ENCODE measurements at places on chromosomes 7 and 10.

DNA sequence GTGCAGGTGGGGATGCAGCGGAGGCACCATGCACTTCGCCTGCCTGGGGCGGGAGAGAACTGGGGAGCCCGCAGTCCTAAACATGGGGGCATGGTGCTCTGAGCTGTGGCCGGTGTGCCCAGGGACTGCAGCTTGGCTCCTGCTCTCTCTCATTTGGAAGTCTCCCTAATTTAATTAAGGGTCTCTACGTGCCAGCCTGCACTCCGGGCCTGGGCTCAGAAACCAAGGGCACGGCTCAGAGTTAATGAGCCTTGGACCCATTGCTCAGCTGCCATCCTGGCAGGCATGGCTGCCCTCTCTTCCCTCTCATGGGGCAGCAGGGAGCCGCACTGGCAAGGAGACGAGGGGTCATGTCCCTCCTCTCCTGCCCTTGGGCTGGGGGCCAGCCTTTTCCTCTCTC lies 115.6 kb downstream of the CDH23 start:
- no peak for DNase-seq

DNA sequence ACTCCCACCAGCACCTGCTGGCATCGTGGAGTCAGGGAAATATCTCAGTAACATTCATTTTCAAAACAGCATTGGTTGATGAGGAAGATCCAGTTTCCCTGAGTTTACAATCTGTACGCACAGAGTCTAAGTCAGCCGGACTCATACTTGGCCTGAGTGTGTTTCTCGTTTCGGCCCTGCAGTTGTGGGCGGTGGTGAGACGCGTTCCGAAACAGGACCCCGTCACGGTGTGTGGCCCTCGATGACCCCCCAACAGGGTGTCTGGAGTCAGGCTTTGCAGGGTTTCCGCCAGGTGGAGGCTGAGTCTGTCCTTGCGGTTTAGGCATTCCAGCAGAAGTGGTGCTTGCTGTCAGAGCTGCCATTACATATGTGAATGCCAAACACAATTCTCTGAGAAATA lies 317.5 kb downstream of the DNAJB6 start:
- DNase-seq = no peak

DNA sequence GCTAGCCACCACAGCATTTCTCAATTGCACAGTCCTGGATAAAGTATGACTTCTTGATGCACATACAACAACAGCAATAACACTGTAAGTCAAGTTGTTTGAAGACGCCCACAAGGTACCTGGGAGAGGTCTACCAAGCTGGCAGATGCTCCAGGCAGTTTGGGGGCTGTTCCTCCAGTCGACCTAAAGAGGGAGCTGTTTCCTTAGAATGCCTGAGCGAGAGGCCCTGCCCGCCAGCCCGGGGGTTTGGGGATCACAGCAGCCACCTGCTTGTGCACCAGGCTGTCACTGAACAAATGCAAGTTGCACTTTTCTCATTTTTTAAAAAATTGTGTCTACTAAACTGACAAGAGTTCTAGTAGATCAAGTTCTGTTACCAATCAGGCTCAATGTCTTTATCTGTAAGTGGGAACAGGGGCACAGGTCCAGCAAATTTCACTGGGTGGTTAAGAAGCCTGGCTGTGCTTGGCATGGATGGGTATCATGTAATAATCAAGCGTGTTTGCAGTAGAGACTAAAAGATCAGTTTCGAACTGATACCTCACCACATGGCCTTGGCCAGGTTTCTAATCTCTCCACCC lies 193.8 kb upstream of the ADO start:
- peak; percentile 59 for DNase-seq

- peak; percentile 78 for DNase-seq
Measured at GRCh38 chr7:92135052-92135889, 994 bp upstream of the CYP51A1 start.

- DNase-seq = no peak
Measured at GRCh38 chr10:48390933-48391845, 84.7 kb downstream of the MAPK8 start.

DNA sequence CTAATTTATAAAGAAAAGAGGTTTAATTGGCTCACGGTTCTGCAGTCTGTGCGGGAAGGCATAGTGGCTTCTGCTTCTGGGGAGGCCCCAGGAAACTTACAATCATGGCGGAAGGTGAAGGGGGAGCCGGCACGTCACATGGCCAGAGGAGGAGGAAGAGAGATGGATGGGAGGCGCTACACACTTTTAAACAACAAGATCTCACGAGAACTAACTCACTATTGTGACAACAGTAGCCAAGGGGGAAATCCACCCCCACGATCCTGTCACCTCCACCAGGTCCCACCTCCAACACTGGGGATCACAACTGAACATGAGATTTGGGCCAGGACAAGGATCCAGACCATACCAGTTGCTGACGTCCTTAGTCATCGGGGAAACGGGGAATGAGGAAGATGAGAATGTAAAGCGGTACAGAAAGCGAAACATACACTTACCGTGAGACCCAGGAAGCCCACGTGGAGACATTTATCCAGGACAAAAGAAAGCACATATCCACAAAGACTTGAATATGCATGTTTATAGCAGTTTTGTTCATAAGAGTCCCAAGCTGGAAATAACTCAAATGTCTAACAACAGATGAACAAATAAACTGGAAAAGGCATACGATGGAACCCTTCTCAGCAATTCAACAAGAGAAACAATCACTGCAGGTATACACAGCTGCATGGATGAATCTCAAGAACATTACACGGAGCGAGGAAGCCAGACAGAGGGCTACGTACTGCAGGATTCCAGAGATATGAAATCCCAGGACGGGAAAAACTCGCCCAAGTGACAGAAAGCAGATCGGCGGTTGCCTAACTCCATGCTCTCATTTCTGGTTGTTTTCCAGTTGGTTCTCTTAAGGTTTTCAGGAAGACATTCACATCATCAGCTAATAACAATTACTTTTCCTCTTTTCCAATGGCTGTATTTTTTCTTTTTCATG lies 26.2 kb upstream of the INPP5A start:
- no peak for DNase-seq

GRCh38 chr7:16066805-16067459 lies 354.4 kb downstream of the CRPPA start:
- no peak for DNase-seq

DNA sequence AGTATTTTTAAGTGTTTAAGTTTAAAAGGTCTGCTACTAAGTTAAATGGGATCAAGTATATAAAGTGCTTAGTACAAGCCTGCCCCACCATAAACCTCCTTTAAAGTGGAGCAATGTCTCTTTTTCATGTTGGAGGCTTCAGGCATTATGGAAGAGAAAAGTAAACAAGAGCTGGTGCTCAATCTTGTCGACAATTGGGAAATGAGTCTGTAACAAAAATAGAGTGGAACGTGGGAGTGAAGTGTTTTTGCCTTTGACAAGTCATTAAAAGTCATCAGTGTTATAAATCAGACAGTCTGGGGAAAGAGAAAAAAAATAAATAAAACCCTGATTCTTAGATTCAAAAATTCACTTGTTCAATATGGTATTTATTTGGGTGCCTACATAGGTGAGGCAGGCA lies 44.7 kb downstream of the DNAJC12 start:
- DNase-seq = no peak

GRCh38 chr7:102193806-102194205 lies 92.9 kb upstream of the SH2B2 start:
- no peak for DNase-seq

DNA sequence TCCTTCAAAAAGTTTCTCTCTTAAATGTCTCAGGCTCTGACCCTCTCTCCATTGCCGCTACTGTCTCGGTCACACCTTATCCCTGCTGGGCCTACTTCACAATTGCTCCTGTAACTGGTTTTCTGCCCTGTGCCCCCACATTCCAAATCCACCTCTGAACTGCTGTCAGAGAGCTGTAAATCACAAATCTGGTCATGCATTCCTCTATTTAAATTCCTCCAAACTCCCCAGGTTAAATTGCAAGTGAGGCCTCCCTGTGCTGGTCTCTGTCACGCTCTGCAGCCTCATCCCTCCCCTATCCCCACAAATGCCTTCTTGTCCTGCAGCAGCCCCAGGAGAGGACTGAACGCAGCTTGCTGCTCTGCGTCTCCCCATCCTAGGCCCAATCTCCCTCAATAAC lies 40.4 kb upstream of the CDCA7L start:
- no peak for DNase-seq

DNA sequence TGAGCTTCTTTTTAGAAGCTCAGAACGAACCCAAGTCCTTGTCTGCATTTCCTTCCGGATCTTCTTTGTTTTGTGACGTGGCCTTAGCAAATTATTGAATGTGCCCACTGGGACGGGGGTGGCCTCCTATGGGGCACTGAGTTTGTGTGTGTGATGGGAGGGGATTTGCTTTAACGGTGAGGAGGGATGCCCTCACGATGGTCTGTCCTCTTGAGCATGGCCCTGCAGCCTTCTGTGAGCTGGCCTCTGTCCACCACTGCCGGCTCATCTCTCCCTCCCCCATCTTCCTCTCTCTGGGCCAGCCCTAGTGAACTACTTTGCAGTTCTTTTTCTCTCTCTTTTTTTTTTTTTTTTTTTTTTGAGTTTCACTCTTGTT lies 62.9 kb upstream of the MKRN1 start:
- peak; percentile 73 for DNase-seq

GRCh38 chr10:58269782-58270290 lies 874 bp downstream of the CISD1 start:
- DNase-seq = no peak

- DNase-seq = no peak
Measured at GRCh38 chr7:15099074-15099473, 196.5 kb upstream of the DGKB start.

GRCh38 chr10:25245165-25245564 lies 70.4 kb downstream of the GPR158 start:
- no peak for DNase-seq

GRCh38 chr7:157228864-157229422 lies 90.2 kb downstream of the UBE3C start:
- peak; percentile 43 for DNase-seq

- DNase-seq = peak; percentile 82
Measured at GRCh38 chr7:16697507-16698199, 51.7 kb downstream of the BZW2 start.

GRCh38 chr7:11281953-11282352 lies 308.3 kb downstream of the PHF14 start:
- no peak for DNase-seq

DNA sequence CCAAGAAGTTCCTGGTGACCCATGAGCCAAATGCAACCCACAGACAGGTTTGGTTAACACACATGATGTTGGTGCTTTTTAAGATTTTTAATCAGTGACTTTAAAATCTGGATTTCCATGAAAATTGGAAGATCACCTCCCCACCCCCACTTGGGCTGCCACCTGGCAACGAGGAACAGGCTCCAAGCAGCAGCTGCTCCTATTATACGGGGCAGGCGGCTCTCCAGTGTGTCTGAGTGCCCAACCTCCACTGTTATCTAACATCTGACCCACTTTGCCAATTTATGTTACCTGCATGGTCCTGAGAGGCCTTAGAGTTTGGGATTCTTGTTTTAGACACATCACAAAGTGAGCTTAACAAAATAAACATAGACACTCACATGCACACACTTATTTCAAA lies 56.4 kb downstream of the SGMS1 start:
- DNase-seq = no peak

DNA sequence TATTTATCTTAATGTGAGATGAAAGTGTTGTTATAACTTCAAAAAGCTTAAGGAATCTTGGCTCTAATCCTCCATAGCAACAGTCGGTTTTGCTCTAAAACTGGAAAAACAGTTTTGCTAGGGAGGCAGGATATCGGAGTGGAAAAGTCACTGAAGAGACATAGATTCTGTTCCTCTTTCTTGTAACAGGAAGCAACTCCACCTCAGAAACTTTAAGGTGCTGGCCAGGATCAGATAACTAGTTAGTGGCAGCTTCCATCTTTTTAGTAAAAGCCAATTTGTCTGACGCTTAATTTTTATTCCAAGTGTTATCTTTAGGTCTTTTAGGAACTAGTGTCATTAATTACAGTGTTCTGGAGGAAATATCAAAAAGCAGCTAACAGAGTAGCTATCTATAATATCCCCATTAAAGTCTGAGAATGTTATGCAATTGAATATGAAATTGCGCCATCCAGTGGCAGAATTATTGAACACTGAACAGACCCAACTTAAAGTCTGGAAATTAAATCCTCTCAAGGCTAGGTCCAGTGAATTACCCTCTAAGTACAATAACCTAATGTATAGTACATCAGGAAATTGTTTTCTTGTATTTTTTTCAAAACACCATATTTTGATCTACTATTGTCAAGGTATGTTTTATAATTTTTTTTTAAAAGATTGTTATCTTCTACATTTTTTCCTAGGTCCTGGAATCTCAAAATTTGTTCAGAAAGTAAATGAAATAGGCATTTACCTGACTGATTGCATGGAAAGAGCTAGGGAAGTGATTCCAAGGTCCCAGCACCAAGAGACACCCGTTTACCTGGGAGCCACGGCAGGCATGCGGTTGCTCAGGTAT lies 65.9 kb upstream of the CC2D2B start:
- DNase-seq = peak; percentile 71

GRCh38 chr10:111319866-111320265 lies 243.0 kb downstream of the ADRA2A start:
- DNase-seq = no peak

- no peak for DNase-seq
Measured at GRCh38 chr7:21476429-21476828, 48.5 kb downstream of the SP4 start.

GRCh38 chr10:114550756-114551635 lies 107.1 kb downstream of the ABLIM1 start:
- peak; percentile 76 for DNase-seq

DNA sequence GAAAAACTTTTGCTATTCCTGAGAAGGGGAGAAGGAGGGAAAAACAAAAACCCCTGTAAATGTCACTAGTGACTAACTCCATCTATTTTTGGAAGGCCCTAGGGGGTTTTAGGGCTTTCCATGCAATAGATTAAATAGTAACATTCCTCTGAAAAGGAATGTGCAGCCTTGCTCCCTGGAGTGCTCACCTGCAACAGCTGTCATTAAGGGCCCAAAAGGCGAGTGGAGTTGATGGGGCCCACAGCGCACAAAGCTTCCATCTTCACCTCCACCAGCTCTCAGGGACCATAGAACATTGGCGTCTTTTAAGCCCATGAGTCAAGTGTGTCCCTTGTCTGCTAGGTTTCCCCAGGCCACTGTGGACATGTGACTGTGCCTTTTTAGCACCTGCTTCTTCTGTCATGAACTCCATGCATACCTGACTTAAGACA lies 58.0 kb upstream of the IL6 start:
- no peak for DNase-seq

DNA sequence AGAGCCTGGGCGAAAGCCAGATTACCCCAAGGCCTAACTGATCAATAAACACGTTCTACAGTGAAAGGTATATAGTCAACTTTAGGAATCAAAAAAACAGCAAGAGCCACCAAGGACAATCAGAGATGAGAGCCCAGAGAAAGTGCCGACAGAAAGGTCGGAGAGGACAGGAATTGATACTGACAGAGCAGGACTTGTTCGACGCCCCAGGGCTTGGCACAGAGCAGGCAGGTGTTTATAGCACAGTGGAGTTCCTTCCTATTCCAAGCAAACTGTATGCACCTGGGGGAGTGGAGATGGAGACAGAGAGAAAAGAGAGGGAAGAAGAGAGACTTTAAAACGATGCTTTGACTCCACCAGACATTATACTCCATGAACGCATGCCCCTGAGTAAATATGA lies 39.5 kb downstream of the PPP1R3C start:
- DNase-seq = no peak

GRCh38 chr7:34755008-34755407 lies 97.0 kb downstream of the NPSR1 start:
- DNase-seq = no peak

- DNase-seq = no peak
Measured at GRCh38 chr7:134602881-134603451, 43.7 kb upstream of the BPGM start.

- DNase-seq = no peak
Measured at GRCh38 chr7:92010215-92010614, 69.6 kb downstream of the AKAP9 start.

Data from testis (tissue), 5 donors.